ENCODE measurements at places on chromosomes 4 and X.
A peak's percentile ranks its signal among the peaks of the same experiment; 100 is the strongest.

DNA sequence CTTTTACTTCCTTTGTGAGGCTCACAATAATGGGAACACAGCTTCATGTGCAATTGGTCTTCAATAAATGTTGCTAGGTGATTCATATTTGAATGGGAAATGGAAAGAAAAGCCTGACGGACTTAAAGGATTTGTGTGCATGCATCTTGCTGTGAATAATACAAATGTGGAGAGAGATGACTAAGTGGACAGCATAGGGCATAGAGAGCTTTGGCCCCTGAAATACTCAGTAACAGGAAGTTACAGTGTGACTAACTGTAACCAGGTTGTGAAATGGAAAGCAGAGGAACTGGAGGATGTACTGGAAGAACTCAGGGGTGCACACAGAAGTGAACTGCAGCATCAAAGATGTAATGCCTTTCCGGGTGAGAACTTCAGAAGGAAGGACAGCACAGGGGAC lies 206.7 kb downstream of the MGST2 start:
- no peaks in the 10 kb centered on the region for H3K36me3 ChIP-seq
- H3K27ac ChIP-seq: peak overlapping the region; percentile 88

DNA sequence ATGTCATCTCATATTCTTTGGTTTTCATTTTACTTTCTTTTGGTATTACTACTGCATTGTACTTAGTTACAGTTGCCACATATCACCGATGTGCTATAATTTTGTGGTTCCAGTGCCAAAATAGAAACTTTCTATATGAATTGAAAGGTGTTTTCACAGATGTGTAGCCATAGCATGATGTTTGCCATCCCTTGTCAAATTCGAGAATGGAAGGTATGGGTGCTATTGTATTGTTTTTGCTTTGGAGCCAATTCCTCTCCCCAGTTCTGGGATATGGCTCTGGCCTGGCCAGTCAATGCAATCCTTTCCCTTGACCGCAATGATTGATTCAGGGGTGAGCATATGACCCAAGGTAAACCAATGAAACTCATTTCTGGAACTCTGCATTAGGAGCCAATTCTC lies 86.2 kb upstream of the RPS6KA3 start:
- H3K27me3 ChIP-seq: no peaks in the 10 kb centered on the region
- no peak overlapping the region for H3K27ac ChIP-seq
- H3K4me1 ChIP-seq: no peaks in the 10 kb centered on the region
- no peak overlapping the region for H3K4me3 ChIP-seq
- no peak for DNase-seq

DNA sequence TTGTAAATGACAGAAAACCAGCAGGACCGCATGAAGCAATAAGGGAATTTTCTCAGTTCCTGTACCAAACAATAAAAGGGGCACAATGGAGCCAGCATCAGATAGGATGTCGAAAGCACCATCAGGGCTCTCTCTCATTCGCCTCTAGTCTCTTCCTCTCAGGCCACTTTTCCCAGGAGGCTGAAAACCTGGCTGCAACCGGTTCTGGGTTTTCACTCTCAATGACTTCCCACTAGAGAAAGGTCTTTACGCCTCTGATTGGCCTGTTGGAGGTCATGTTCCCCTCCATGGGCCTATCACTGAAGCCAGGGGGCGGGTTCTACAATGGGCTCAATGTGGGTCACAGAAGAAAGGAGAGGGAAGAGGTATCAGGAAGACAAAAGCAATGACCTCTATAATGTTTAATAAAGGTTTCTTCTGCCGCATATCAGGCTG lies 29.3 kb downstream of the ZNF827 start:
- peak; percentile 67 for DNase-seq
- no peaks in the 10 kb centered on the region for H3K36me3 ChIP-seq
- peak overlapping the region; percentile 61 for H3K4me3 ChIP-seq
- H3K4me1 ChIP-seq: peaks cover 10% of the 10 kb centered on the region
- 0 out of 2 replicates have a peak overlapping the region, but pooled peaks have one; percentile 14 for H3K27ac ChIP-seq

GRCh38 chr4:142405021-142405694 lies 440.9 kb downstream of the INPP4B start:
- H3K27ac ChIP-seq: peak overlapping the region; percentile 93
- H3K36me3 ChIP-seq: no peaks in the 10 kb centered on the region
- no peaks in the 10 kb centered on the region for H3K27me3 ChIP-seq
- peaks cover 70% of the 10 kb centered on the region for H3K4me1 ChIP-seq
- peak; percentile 86 for DNase-seq

DNA sequence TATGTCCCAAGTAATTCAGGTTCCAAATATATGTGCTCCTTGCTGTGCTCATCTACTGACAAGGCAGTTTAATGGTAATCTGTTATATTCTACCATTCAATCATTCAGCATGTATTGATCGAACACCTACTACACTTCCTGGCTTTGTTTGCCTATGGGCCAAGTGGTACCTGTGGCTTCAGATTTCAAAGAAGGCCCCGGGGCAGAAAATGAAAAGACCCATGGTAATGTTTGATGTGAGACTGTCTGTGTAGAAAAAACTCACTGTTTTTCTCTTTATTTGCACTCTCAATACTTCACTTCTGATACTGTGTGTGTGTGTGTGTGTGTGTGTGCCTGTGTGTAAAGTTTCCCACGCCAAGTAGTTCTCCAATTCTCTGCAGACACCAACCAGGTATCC lies 61.0 kb upstream of the FRAS1 start:
- H3K4me1 ChIP-seq: 0 out of 2 replicates have a peak, but pooled peaks cover under 1% of the 10 kb centered on the region
- no peak overlapping the region for H3K4me3 ChIP-seq
- no peaks in the 10 kb centered on the region for H3K27me3 ChIP-seq
- DNase-seq: no peak

Data from GM23248 (cell line).